ENCODE measurements at places on chromosomes 2 and 18.

DNA sequence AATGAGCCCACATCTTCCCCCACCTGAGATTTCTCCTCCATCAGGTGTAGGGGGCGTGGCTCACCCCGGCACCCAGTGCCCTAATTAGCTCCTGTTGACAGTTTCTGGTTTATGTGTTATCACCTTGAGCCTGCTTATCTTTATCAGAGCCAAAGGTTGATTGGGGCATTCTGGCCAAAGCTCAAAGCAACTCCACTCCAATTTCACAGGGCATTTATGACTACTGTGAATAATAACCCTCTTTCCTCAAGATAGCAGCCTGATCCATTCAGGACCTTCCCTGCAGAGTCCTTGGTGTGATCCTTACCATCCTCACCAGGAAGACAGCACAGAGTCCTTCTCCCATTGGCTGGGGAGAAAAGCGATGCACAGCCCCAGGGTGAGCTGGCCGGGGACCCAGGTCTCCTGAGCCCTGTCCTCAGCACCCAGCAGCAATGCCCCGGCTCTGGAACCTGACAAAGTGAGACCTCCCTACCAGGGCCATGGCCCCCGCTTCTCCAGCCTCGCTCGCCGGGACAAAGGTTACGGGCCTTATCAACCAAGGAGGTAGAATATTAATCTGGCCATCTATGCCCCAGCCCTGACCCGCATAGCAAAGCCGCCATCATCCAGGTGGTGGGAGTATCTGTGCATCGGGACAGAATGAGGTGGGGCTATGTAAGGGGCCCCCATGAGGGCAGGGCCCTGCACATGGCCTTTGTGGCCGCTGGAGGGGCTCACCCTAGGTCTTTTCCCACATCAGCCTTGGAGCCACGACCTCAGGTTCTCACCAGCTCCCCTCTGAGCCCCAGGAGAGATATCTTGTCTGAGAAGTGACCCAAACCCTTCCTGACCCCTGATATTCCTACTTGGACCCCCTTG, 64.5 kb downstream of the ZFP36L2 start:
- DNase-seq, result no peak

- no peak for DNase-seq
Observed at GRCh38 chr18:8656232-8656631, 47.0 kb downstream of the RAB12 start.

DNA sequence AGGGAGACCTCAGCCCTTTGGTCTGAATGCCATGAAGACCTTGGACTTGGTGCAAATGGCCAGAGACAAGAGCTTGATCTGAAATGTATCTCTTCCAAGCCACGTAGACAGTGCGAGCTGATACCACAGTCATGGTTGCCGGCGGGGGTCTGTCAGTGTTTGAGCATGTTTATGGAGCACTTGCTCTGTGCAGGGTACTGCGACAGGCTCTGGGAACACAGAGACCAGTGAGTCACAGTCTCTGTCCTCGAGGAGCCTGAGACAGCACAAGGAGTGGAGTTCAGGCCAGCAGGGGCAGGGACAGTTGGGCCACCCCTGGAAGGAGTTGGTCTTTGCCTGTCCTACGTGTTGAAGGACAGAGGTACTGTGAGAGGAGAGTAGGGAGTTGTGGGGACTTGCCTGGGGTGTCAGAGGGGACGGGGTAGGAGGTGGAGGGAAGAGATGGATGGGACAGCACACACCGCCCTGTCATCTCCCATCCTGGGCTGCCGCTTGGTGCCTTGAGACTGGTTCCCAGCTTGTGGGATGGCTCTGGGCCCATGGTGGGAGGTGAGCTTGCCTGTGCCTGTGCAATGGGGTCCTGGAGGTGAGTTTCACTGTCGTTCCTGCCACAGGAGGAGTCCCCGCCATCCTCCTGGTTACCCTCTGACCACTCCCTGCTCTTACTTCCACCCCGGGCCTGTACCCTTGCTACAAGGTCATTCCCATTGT, 39.5 kb downstream of the ATP6V1C2 start:
- DNase-seq, result no peak

GRCh38 chr2:2856723-2857415, 520.7 kb downstream of the EIPR1 start:
- no peak for DNase-seq

DNA sequence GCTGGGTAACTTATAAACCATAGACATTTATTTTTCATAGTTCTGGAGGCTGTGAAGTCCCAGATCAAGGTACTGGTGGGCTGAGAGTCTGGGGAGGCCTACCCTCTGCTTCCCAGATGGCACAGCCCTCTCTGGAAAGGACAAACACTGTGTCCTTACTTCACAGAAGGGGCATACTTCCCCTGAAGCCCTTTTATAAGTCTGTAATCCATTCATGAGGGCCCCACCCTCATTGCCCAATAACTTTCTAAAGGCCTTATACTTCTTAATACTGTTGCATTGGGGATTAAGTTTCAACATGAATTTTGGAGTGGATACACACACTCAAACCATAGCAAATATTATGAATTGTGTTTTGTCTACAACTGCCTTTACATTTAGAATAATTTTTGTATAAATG, 36.0 kb downstream of the ATIC start:
- DNase-seq, result no peak

DNA sequence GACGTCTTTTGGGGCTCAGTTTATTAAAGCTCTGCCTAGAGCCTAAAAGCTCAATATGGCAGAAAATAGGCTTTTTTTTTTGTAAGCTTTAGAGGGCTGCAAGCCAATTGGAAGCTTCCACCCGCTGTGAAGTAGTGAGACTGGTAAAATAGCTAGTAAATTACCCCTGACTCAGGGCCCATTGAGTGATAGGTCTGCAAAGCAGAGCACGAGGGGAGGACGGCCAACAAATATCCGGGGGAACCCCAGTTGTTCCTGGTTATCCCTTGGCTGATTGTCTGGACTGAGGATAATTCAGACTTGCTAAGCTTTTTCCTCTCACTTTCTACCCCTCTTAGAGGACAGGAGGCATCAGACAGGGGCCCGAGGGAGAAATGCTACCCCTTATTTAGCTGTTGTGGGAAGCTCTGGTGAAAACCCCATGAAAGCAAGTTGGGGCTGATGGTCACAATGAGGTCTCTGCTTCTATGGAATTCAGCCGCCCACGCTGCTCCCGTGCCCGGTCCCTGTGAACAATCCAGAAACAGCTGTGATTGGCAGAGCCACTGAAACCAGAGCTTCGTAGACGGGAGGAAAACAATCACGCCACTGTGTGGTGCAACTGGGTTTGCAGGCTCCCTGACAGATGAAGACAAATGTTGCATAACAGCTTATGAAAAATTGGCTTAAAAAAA, 141.9 kb upstream of the LGALSL start:
- peak; percentile 64 for DNase-seq

DNA sequence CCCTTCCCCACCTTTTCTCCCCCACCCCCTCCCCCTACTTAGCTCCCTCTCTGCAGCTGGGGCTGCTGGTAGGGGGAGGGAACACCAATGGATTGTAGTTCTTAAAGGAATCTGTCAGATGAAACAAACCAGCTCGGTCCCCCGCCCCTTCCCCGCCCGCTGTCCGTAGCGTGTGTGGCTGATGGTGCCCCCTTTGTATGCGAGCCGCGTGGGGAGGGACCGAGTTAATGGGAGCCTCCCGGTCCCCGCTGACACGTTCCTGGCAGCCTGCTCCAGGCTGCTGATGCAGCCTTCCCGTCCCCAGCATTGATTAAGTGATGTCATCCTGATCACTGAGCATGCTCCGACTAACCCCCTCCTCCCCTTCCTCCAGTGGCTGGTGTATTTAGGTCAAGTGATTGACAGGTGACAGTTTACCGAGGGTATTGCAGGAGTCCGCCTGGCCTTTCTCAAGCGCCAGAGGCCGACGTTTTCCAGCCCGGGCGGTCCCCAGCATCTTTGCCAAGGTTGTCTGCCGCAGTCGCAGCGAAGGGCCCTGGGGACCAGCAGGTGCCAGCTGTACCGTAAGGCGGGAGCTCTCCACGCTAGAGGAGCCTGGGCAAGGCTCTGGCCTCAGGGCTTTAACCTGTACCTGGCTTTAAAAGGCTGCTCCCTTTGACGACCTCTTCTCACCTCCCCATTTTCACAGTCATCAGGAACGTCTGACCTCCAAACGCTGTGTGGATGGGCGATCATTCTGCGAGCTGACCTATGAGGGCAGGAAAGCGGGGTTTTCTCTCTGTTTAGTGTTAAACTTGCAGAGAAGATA, 1.8 kb downstream of the KIF5C start:
- no peak for DNase-seq

DNA sequence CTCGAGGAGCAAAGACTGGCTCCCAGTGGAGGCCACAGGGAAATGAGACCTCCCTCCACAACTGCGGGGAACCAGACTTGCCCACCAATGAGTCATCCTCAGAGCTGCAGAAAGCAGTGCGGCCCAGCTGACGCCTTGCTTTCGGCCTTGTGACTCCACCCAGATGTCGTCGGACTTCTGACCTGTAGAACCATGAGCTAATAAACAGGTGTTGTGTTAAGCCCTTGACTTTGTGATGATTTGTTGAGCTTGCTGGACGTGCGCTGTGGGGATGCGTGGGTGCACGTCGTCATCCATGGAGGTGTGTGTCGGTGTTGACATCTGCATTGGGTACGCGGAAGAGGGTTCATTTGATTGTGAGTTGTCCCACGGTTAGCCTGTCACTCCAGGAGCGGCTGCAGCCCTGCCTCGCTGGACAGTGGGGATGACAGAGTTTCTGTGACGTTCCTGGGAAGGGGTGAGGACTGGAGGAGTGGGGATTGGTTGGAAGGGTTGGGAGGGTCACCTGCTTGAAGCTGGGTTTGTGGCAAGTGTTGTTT, 154.1 kb downstream of the SH3BP4 start:
- DNase-seq, result no peak

DNA sequence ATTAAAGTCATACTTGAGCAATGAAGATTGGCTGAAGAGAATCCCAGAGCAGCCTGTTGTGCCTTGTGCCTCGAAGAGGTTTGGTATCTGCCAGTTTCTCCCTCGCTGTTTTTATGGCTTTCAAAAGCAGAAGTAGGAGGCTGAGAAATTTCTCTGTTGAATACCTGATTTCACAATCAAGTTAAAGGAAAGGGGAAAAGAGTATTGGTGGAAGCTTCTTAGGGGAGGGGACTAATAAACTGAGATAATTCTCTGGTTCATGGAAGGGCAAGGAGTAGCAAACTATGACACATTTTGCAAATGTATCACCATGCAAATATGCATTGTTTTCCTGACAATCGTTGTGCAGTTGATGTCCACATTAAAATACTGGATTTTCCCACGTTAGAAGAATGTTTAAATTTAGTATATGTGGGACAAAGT, at the start of gene IL1B:
TSS of gene IL1B (minus strand) at position 85 of the 423 bp plus-strand sequence. CDS start 550 bp downstream, outside the sequence.
- DNase-seq, result peak; percentile 13

- DNase-seq, result no peak
Observed at GRCh38 chr18:26941584-26941983, 76.1 kb upstream of the AQP4 start.

DNA sequence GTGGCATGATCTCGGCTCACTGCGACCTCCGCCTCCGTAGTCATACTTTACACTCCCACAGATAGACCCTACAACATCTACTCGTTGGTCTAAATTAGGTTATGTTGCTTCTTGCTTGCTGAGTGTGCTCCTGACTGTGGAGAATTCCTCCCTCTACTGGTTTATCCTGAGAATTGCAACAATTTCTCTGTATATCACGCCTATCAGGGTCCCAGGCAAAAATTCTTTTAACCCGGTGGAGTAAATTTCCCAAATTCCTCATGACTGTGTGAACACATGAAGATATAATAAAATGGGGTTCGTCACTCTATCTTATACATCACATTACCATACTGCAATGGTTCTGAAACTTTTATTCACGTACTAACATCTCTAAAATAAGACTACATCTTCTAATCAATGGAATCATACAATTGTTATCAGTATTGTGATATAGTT, 156.7 kb downstream of the EVA1A start:
- DNase-seq, result no peak

GRCh38 chr2:18834341-18834740, 245.0 kb upstream of the NT5C1B start:
- DNase-seq, result no peak

DNA sequence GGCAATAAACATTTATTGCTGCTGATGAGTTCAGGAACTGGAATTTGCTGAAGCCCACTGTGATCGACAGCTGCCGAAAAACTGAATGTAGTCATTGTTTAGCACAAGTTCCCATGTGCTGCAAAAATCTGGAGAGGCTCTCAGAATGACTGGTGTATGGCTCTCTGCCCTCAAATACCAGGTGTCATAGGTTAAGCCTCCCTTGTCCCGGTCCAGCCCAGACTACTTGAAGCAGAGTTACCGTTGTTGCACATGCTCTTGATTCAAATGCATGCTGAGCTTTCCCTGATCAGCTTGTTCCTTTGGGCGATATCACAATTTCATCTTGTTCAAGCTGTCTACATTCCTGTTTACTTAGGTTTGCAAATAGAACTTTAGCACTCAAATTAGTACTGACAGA, 625.2 kb downstream of the CPS1 start:
- no peak for DNase-seq

DNA sequence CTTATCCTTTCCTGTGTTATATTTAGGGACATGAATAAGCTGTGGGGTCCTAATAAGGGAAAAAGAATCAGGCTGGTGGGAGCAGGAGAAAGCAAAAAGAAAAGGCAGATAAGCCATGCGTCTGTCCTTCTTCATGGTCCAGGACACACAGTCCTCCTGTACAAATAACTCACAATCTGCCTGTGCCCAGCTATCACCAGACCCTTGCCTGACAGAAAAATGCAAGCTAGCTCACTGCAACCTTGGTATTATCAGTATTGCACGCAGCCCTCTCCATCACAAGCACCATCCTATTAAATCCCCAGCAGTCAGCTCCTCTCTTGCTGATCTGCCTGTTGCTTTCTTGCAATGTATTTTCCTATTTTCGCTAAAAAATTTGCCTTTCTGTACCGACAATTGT, 78.0 kb downstream of the NEURL3 start:
- no peak for DNase-seq

DNA sequence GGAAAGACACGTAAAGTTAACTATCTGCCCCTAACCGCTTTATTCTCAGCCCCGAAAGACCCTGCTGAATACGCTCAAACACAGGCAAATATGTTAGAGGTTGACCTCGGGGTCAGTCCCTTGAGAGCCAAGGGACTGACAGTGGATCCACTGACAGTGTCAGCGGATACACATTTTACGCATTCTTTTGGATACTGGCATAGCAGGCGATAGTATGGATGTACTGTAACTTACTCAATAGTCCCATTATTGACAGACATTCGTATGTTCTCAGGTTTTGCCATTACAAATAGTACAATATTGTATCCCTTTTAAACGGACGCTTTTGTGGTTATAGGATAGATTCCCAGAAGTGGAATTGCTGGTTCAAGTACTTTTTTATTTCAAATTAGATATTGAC, 13.4 kb downstream of the ATP6V1B1 start:
- DNase-seq, result no peak

All from HL-60 (cell line).